ENCODE measurements at places on chromosomes 2 and 18.

GRCh38 chr2:105777031-105777482 is 32.3 kb downstream of the NCK2 start:
- no peak for DNase-seq

- DNase-seq = no peak
Measured at GRCh38 chr2:215755641-215756345, 257.6 kb downstream of the MREG start.

DNA sequence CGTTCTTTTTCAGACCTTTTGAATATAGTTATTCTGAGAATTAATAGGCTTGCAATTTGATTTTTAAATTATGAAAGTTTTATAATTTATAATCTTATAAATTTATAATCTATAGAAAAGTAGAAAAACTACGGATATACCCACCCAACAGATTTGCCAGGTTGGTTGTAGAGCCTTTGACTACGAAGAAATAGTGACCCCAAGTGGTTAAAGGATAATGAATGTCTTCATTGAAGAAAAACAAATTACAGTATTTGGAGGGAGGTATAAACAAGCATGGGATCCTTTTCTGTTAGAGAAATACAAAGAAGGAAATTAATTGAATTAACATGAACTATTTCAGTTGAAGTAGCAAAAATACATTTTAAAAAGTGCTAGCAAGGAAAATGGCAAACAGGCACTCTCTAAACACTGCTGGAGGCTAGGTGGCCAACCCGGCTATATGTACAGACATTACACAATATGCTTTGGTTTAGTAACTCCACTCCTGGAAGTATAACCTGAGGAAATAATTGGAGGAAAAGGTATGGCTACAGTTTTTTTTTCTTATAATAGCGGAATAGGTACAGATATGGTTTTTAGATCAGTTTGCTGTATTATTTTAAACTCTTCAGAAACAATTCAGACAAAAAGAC is 110.9 kb downstream of the MIB1 start:
- DNase-seq = peak; percentile 21

DNA sequence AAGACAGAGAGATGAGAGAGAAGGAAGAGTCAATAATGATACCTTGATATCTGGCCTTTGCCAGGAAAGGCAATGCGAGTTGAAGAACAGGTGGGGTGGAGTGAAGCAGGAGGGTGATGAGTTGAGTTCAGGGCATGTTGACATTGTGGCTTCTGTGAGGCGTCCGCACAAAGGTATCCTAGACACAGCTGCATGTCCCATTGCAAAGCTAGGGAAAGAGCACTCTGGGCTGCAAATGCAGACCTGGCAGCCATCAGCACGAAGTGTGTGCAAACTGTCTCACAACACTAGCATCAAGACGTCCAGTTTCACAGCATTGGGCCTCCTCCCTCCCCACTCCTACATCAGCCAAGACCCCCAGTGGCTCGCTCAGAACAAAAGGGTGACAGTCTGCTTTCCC is 36.1 kb downstream of the TEX51 start:
- DNase-seq = no peak

DNA sequence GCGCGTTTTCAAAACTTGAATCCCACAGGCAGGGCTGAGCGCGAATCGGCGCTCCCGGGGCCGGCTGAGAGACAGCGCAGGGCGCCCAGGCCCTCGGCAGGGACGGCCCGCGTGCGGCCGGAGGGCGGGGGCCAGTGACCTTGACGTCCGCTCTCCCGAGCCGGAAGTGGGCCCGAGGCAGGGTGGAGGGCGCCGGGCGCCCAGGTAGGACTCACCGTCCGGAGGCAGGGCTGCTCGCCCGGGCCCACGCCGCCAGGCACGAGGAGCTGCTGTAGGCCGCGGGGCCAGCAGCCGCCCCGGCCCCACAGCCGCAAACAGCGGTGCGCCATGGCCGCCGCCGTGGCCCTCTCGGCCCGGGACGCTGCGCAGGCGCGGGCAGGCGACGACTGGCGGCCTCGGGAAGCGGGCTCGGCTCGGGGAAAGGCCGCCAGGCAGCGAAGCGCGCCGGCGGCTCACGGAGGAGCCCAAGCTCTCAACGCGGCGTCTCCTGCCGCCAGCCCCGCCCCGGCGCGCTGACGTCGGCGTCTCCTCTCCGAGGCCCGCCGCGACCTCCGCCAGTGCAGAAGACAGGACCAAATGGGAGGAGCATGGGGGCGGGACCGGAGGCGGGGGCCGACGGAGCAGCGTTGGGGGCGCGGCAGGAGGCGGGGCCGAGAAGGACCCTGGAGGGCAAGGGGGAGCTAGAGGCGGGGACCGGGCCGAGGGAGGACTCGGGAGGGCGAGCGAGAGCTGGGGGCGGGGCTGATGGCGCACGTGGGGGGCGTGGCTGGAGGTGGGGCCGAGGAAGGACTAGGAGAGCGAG is at the start of gene AFG3L2:
Gene AFG3L2 (minus strand): TSS at position 474 of the 802 bp plus-strand sequence. CDS start 145 bp downstream, at position 329.
- peak; percentile 96 for DNase-seq

DNA sequence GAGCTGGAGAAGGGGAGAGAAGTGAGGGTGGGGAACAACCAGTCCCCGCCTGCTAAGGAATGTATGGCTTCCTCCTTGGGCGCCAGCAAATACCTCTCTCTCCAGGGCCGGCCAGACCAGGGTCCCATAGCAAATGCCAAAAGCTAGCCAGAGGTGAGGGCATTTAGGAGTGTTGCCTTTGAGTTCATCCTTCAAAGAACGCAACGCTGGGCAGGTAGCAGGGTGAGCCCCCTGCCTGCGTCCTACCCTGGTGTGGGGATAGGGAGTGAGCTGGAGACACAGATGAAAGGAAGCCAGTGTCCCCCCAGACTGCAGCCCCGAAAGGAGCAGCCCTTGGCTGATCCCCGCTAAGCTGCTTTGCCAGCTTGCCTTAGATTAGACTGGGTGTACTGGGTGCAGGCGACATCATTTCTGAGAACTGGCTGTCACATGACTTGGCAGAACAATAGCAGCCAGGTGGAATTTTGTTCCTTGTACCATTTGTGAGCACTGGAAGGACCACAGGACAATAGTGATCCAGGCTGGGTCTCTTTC is 40.4 kb downstream of the KLHL29 start:
- DNase-seq = no peak

DNA sequence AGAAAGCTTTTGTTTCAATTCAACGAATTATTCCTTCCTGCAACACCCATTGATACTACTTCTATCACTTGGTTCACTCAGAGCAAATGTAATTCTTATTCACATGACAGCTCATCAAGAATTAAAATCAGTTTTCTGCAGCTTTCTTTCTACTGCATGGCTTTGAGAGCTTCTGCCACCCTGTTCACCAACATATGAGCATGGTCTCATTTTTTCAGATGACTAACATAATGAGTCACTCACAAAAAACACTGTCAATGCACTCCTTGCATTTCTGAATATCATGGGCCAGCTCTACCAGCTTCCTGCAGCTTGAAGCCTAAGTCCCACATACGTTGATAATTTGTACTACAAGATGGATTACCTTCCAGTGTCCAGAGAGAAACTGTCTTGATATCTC is 342.9 kb downstream of the LRATD1 start:
- DNase-seq = no peak

GRCh38 chr2:229463841-229464346 is 192.8 kb upstream of the PID1 start:
- DNase-seq = no peak

- peak; percentile 15 for DNase-seq
Measured at GRCh38 chr2:225282858-225283710, 116.4 kb upstream of the NYAP2 start.

GRCh38 chr2:36487947-36488346 is 110.0 kb downstream of the FEZ2 start:
- no peak for DNase-seq

- DNase-seq = no peak
Measured at GRCh38 chr2:85430752-85431569, 12.4 kb downstream of the SH2D6 start.

GRCh38 chr18:14174706-14175085 is 42.5 kb upstream of the ZNF519 start:
- no peak for DNase-seq

DNA sequence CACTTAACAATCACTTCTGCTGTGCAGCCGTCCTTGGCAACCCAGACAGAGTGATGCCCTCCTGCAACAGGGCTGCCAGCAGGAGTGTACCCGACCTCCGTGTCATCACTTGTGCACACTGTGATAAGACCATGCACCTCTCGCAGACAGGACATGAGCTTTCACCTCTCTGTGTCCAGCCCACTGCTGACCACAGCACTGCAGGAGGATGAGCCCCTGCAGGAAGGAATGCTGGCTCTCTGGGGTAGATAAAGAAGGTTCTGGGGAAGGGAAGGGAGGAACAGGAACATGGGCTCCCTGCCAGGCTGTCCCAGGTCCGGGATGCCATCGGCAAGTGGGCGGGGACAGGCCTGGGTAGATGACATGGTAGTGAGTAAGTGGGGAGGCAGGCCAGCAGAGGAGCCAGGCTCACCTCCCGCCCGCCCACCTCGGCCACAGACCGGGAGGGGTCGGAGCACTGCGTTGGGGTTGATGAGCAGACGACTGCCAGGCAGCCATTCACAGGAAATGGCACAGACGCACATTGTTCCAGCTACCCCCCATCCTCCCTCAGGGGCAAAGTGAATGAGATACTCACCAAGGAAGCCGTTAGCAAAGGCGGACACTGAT is 18.6 kb upstream of the COL6A3 start:
- DNase-seq = no peak

- no peak for DNase-seq
Measured at GRCh38 chr2:222998459-222998858, 53.5 kb upstream of the KCNE4 start.

DNA sequence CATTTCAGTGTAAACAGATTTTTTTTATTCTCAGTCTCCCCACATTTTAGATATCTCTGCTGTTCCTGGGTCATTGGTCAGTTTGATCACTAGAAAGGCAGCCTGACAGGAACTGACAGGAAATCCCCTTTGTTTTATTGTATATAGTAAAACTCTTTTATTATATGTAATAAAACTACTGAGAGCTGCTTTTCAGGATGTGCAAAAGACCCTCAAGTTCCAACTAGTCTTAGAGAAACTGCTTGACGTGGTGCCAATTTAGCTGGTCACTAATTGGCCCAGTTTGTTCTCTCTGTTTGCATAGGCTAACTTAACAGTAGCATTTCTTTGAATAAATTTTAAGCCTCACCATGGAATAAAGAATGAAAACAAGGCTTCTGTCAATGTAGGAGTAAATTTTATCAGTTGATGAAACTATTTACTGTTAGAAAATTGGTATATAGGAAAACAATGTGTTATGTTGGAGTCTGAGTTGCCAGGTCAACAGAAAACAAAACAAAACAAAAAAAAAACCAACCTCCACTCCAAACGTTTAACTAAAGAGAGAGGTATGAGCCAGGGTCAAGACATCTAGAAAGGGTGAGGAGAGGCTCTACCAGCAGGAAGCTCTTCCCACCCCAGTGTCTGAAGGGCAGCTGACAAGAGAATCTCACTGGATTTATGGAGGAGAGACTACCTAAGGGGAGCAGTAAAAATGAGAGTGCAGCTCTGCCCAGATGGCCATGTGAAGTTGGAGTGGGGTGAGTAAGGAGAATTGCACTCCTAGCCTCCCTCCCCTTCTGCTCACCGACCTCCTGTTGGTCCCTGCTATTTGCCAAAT is 184.6 kb downstream of the ST6GAL2 start:
- DNase-seq = no peak

DNA sequence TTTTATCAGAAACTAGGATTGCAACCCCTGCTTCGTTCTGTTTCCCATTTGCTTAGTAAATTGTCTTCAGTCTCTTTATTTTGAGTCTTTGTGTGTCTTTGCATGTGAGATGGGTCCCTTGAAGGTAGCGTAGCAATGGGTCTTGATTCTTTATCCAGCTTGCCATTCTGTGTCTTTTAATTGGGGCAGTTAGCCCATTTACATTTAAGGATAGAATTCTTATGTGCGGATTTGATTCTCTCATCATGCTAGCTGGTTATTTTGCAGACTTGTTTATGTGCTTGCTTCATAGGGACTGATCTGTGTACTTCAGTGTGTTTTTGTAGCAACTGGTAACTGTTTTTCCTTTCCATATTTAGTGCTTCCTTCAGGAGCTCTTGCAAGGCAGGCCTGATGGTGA is 73.5 kb downstream of the EPC2 start:
- no peak for DNase-seq

- DNase-seq = no peak
Measured at GRCh38 chr2:20110876-20111275, 59.4 kb upstream of the LAPTM4A start.

Data from KBM-7 (cell line).